ENCODE measurements at places on chromosomes 5 and 9. TPM values are rescaled to one million over a fixed set of nuclear protein-coding genes. Genes with fewer than 3 reads are reported as not detected.

NRG2 gene
- 1.7 TPM for total RNA-seq

ADGRD2 gene
- total RNA-seq = not detected

TCERG1 gene
- 67.0 TPM for total RNA-seq

CDH6 gene
- total RNA-seq = 24.5 TPM

SHISAL2B gene
- not detected for total RNA-seq

TMEM215 gene
- 9.7 TPM for total RNA-seq

VCAN gene
- total RNA-seq = 98.0 TPM

LCN6 gene
- total RNA-seq = 7.0 TPM

MYOT gene
- 10.9 TPM for total RNA-seq

TRMO gene
- total RNA-seq = 15.6 TPM

SRA1 gene
- total RNA-seq = 23.2 TPM

BDP1 gene
- 44.0 TPM for total RNA-seq

PCDHA11 gene
- total RNA-seq = 1.4 TPM

All from sciatic nerve (tissue), 2 donors.